ENCODE measurements at places on chromosomes 3 and 15.

DNA sequence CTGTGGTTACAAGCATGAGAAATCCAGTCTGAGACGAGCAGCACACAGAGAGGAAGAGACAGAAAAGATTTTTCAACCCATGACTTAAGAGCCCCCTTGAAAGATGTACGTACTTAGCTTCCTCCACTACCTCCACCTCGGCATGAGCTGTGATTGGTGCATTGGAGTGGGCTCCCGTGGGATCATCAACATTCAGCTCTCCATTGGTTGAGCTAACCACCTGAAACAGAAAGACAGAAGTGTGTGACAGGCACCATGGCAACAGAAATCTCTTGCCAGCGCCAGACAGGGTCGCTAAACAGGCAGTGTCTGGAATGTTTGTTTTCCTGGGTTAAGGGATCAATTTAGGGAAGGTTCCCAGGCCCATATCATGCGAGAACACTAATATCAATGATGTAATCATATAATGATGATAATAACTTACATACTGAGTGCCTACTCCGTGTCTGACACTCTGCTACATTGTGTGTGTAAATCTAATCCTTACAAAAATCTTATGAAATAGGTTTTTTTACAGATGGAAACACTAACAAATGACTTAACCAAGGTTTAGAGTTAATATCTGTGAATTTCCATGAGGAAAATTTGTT, 17.5 kb upstream of the PPIB start:
- peak; percentile 42 for DNase-seq

DNA sequence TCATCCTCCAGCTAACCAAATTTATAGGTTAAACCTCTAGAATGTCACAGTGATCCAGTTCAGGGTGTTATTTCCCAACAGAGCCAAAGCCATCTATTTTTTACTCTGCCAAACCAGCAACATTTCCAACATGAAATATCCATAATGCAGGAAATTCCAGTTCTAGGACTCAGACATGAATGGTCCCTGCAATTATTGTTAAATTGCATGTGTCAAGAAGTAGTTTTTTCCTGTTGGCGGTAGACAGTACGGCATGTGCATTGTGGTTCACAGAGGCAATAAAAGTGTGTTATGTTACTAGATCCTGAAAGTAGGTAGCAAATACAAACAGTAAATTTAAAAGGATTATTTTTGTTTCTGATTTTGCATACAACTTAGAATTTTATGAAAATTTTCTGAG, 215.7 kb upstream of the THBS1 start:
- no peak for DNase-seq

GRCh38 chr3:146638718-146639117, 33.6 kb upstream of the PLSCR5 start:
- no peak for DNase-seq

DNA sequence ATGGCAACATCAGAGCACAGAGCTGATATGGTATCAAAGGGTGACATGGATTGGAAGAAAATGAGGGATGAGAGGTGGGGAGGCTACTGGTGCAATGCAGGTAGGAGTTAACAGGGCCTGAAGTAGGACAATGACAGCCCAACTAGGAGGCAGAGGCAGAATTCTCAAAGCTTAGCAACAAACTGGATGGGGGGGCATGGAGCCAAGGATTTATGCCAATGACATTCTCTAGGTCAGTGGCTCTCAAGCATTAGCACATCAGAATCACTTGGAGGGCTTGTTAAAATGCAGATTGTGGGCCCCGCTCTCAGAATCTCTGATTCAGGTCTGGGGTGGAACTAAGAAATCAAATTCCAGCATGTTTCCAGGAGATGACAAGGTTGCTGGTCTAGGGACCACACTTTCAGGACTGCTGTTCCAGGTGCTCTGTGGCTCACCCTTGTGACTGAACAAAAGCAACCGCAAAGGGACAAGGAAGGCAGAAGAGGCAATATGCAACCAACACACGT, 98.0 kb upstream of the TNIK start:
- no peak for DNase-seq

- DNase-seq = no peak
Observed at GRCh38 chr3:143884861-143885260, 36.6 kb upstream of the SLC9A9 start.

DNA sequence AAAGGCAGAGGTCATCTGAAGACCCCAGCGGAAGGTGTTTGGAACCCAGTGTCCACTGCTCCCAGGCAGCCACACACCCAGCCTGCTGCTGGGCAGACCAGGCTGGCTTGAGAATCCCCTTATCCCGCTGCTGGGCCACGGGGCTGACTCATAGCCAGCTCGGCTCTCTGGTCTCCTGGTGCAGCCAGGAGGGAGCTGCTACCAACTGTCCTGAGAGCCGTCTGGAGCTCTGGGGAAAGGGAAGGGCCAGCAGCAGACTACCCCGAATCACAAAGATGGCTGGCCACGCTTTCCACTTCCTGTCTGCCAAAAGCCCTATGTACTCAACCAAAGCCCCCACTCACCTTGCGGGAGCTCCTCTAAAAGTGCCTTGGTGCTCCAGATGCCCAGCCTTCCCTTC, 38.3 kb downstream of the WHAMM start:
- no peak for DNase-seq

GRCh38 chr15:47411733-47412132, 305.6 kb upstream of the SEMA6D start:
- no peak for DNase-seq

DNA sequence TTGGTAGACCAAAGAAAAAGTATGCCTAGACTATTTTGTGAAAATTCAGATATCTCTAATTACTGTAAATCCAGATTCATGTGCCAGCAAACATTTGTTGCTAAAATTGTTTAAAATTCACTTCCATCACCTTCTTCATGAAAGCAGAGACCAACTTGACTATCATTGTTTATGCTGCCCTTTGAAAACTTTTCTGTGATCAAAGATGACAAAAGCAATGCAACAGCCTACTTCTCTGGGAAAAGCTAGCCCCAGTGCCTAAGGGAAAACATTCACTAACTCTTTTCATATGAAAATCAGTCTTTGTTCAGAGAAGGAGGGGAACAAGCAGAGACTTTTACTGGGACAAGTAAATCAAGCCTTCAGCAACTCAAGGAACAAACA, 178.0 kb upstream of the P2RY1 start:
- DNase-seq = no peak

DNA sequence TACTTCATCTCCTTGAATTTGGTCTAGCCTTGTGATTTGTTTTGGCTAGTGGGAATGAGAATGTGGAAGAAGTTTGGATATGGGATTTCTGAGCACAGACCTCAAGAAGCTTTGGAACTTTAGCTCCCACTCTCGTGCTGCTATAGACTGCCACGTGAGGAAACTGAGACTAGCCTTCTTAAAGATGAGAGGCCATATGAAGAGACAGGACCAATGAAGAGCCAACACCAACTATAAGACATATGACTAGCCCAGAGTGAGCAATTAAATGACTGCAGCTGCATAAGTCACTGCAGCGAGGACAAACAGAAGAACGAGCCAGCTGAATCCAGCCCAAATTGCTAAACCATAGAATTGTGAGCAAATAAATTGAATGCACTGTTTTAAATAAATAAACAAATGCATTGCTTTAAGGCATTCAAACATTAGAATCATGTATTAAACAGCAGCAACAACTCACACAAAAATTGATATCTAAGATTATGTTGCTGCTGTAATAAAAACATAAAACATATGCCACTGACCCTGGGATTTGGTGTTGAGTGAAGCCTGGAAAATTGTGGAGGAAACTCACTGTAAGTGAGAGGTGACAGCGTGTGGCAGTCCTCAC, 15.7 kb upstream of the CNTN4 start:
- DNase-seq = no peak

DNA sequence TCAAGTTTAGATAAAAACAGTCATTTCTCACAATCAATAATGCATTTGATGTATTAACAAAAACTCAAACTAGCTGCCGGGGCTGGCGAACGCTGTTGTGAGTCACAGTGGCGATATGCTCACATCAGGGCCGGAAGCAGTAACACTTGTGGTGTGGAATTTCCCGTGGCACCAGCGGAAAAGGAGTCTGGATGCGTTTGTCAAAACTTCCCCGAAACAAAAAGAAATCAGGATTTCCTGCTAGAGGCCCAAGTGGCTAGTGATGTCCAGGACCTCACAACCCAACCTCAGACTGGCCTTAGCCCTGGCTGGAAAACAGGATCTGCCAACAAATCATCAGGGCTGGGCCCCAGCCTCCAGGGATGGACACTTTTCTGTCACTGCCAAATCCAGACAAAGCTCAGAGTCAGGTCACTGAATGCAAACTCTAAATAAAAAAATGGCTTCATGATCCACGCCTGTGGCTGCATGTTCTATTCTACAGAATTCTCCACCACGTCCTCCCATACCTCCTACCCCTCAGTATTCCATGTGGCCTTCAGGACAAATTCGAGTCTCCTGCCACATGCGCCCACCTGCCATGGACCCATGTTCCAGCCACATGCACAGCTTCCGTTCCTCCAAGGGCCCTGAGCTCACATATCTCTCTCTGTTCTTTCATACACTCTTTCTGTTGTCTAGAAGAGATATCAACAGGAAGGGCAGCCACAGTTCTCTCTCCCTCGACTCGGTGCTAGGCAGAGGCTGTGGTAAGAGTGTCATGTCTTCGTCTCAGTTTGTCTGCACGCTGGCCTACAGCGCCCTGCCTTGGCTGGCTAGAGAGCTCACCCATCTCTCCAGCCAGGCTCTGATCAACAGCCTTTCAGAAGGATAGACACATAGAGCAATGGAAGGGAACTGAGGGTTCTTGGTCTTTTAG, 35.4 kb downstream of the EHD4 start:
- no peak for DNase-seq

- peak; percentile 73 for DNase-seq
Observed at GRCh38 chr3:51391566-51392354, 675 bp downstream of the RBM15B start.

DNA sequence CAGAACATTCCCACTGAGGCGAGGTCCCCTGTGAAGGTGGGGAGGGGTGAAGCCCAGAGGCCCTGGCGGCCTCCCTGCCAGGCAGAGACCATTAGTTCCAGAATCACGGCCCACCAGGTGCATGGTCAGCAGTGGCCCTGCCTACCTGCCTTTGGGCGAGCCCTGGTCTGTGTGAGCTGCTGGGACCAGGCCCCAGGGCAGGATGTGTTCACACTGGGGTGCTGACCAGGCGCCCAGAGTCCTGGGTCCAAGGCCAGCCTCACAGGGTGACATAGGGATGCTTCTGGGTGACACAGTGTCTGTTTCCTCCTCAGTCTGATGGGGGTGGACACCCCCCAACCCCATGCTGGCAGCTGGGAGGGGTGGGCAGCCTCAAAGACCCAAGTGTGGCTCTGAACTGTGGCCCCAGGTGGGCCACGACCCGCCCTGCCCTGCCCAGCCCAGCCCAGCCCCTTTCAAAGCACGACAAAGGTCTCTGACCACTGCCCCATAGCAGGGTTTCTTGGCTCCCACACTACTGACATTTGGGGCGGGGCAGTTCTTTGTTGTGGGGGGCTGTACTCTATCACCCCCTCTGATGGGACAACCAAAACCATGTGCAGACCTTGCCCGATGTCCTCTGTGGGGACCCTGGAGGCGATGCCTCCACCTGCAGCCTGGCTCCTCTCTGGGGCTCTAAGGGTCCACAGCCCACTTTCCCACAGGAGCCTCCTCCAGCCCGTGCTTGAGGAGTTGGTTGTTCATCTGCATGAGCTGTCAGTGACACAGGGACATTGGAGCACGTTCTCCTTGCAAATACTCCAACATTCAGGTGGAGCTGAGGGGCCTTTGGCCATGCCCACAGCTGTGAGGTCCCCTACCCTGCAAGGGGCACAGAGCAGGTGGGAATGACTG, 44.8 kb upstream of the SLC41A3 start:
- DNase-seq = no peak

DNA sequence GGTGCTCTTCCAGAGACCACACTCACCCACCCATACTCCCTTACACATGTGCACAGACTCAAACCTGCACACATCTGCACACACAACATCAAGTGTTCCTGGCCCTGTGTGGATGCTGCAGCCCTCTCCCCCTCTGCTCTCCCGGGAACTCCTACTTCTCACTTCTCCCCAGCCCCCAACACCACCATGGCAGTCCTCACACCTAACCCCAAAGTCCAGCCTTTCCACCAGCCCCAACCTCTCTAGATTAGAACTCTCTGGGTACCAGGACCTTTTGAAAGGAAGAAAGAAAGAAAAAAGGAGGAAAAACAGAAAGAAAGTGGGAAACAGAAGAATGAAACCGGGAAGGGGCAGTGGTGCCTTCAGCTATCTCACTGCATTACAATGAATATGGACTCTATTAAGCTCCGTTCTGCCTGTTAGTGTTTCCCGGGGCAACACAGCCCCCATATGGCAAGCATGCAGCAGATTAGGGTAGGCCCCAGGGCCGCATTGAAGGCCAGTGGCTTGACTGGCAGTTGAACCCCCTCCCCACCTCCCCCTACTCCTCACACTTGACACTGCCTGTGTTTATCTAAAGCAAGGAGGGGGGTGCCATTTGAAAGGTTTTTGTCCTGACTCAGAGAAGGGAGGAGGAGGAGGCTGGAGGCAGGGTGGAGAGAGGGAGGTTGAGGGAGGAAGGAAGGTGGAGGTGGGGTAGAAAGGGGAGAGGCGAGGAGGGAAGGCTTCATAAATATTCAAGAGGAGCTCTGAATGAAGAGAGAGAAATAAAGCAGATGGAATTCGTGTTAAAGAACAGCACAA, 30.1 kb downstream of the BOC start:
- DNase-seq = no peak

DNA sequence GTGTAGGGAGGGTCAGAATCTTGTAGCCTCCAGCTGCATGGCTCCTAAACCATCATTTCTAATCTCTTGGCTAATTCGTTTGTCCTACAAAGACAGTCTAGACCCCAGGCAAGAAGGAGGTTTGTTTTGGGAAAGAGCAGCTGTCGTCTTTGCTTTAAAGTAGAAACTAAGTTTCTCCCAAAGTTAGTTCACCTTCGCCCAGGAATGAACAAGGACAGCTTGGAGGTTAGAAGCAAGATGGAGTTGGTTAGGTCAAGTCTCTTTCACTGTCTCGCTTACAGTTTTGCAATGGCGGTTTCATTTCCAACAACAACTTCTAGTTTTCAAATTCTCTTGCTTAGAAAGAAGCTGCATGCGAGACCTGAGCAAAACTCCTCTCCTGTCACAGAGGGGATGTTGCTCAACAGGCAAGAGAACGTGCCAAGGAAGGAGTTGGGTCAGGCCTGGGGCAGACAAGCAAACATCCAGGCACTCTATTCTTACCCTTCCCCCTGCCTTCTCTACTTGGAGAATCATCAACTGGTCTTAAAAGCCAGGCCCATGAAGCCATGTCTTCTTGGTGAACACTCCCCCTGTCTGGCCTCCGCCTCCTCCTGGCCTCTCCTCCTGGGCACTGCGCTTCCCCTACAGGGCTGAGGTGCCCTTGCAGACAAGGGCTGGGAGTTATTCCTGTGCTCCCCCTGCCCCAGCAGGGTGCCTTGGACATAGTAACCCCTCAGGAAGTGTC, 57.6 kb downstream of the TMEM44 start:
- no peak for DNase-seq

DNA sequence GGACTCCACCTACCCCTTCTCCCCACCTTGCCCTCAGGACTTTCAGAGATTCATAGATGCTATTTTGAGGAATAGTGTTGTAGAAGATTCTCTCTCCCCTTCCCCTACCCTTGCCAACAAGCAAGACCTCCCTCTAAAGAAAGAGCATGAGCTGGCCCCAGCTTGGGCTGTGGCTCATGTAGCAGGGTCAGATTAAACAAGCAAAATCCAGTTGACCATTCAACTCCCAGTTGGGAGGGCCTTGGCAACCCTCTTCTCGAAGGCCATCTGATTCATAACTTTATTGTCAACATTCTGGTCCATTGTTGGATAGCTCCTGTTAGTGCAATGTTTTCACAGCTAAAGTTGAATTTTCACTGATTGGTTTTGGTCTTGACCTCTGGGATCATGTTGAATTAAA, 41.1 kb downstream of the TNFAIP8L3 start:
- DNase-seq = no peak

GRCh38 chr15:44489464-44489863, 47.5 kb upstream of the EIF3J start:
- DNase-seq = no peak

GRCh38 chr3:141348837-141349236, 19.5 kb upstream of the ZBTB38 start:
- no peak for DNase-seq

All from D341Med (cell line).